ENCODE measurements at places on chromosomes 13 and 19. TPM values are rescaled to one million over a fixed set of nuclear protein-coding genes. Genes with fewer than 3 reads are reported as not detected.

The SLC5A5 gene
- 0.28 TPM for total RNA-seq

The AXL gene
- 135 TPM for total RNA-seq

The CTU1 gene
- 6.6 TPM for total RNA-seq

The SWSAP1 gene
- 5.1 TPM for total RNA-seq

The NLRP7 gene
- total RNA-seq = 1.3 TPM

The KMT5C gene
- total RNA-seq = 10.5 TPM

The CD79A gene
- total RNA-seq = 268 TPM

The MRI1 gene
- total RNA-seq = 31.2 TPM

The REEP6 gene
- 2.6 TPM for total RNA-seq

The PSG1 gene
- total RNA-seq = not detected

The ANGPTL8 gene
- not detected for total RNA-seq

The PTGIR gene
- total RNA-seq = 7.2 TPM

The CYP2F1 gene
- not detected for total RNA-seq

The JSRP1 gene
- total RNA-seq = 4.8 TPM

The GNA15 gene
- total RNA-seq = 12.9 TPM

The LHB gene
- not detected for total RNA-seq

The NPAS1 gene
- 5.0 TPM for total RNA-seq

The OR7D2 gene
- not detected for total RNA-seq

The ANGPTL4 gene
- 1.8 TPM for total RNA-seq

The ZNF90 gene
- total RNA-seq = 4.2 TPM

The TSSK6 gene
- total RNA-seq = 3.7 TPM

The PLK5 gene
- total RNA-seq = not detected

The ZNF420 gene
- total RNA-seq = 24.3 TPM

The CYSLTR2 gene
- total RNA-seq = 6.8 TPM

The PDX1 gene
- not detected for total RNA-seq

The NUP58 gene
- 52.3 TPM for total RNA-seq

The OR4F17 gene
- total RNA-seq = not detected

The LRRC25 gene
- 90.5 TPM for total RNA-seq

The KCNJ14 gene
- total RNA-seq = 0.43 TPM

The SIGLEC6 gene
- 3.0 TPM for total RNA-seq

The CBLC gene
- total RNA-seq = not detected

The WDR88 gene
- not detected for total RNA-seq

All from spleen (tissue), 13 donors.